Uterus (tissue), 4 donors: ENCODE measurements at places on chromosomes 2 and 18. TPM values are rescaled to one million over a fixed set of nuclear protein-coding genes. Genes with fewer than 3 reads are reported as not detected.

DNA sequence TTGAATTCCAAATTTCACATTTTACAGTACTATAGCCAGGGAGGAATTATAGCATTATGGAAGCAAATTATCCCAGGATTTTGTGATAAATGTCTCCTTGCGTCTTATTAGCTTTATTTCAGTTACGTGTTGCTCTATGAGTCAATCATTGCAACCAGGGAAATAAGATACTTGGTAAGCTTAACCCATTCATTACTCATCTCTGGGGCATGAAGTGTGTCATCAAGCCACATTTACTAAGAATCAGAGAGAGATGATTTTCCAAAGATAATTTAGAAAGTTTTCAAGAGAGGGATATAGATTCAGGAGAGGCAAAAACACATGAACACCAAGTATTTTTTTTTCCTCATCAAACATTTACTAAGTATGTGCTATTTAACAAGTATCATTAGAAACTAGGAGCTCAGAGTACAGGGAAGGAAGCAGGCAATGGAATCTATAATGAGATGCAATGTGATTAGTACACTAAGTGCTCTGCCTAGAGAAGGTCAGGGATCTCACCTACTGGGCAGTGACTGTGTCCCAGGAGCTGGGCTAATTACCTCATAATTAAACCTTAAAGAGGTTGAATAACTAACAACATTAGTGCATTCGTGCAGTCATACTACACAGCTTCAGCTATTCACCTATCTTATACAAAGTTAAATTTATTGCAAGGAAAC, 217.8 kb upstream of the NXPH2 start:
- DNase-seq: no peak

DNA sequence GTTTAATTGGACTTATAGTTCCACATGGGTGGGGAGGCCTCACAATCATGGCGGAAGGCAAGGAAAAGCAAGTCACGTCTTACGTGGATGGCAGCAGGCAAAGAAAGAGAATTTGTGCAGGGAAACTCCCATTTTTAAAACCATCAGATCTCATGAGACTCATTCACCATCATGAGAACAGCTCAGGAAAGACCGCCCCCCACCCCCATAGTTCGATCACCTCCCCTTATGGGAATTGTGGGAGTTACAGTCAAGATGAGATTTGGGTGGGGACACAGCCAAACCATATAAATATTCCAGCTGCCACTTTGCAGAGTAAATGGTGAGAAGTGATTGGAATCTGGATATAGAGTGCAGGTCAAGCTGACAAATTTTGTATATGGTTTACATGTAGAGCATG, 187.4 kb downstream of the ARL4C start:
- no peak for DNase-seq

TMEM18 gene
- 49.7 TPM for total RNA-seq

DSG2 gene
- 7.5 TPM for total RNA-seq

CELF4 gene
- total RNA-seq: 1.7 TPM

- DNase-seq: no peak
Measured at GRCh38 chr2:27808418-27808817, 36.9 kb downstream of the MRPL33 start.

- no peak for DNase-seq
Measured at GRCh38 chr18:23738151-23738550, 48.9 kb downstream of the LAMA3 start.

REG1B gene
- not detected for total RNA-seq

DNA sequence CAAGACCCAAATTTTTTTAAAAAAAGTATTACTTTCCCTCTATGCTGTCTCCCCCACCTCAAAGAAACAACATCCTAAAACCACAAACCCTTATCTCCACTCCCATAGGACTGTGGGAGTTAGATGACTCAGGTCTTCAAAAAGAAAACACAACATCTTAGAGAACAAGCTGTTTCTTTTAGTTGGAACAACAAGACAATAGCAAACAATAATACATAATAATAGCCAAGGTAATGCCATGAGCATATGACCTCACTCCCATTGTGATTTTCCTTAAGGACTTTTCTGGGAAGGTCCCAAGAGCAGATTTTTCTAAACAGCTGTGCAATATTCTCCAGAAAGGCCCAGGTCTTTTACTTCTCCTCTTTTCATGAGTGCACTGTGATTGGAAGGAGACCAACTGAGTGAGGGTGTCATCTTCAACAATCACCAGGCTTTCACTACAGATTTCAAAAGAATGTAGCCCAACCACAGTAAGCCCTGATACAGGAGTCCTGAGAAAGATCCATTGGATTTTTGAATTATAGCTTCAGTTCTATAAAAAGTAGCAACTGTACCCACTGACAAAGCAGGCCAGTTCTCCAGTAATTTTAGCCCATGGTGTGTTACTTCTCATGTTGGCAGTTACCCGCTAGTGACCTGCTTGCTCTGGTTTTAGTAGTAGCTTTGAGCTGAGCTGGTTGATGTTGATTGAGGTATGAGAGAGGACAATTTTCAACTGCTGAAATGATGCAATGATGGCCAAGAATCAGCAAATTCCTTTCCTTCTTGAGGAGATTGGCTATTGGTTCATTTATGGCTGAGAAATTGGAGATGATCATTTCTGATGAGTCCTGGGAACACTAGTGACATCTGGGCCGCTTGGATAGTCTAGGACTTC, 144.5 kb upstream of the TCF4 start:
- no peak for DNase-seq

DNA sequence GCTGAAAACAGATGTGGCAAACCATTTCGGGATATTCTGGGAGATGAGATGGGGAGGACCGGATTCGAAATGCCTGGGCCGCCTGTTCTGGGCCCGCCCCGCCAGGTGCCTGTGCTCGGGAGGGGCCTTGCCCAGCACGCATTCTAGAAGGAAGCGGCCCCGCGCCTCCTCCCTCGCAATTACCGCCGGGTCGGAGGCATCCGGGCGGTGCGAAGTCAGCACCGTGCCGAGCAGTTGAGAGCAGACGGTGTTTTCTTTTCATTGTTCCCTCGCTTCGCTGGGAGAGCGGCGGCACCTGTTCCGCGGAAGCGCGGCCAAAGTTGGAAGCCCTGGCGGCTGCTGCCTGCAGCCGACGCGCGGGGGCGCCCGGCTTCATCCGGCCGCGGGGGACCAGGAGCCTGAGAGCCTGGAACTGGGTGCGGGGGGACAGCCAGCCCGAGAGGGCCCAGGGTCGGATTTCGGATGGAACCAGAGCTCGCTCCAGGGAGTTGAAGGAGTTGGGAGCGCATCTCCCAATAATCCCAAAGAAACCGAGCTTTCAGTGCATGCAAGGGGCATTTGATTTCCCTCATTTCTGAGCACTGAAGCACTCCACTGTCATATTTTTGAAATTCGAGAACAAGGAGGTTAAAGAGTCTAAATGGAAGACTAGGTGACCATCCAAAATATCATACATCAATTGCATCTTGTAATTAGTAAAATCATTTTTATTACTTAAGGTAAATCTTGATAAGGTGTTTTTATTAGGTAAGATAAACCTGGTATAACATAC, 241.8 kb upstream of the RAB12 start:
- peak; percentile 26 for DNase-seq
